NCI-H226 (cell line): ENCODE measurements at places on chromosomes 2 and 18.

DNA sequence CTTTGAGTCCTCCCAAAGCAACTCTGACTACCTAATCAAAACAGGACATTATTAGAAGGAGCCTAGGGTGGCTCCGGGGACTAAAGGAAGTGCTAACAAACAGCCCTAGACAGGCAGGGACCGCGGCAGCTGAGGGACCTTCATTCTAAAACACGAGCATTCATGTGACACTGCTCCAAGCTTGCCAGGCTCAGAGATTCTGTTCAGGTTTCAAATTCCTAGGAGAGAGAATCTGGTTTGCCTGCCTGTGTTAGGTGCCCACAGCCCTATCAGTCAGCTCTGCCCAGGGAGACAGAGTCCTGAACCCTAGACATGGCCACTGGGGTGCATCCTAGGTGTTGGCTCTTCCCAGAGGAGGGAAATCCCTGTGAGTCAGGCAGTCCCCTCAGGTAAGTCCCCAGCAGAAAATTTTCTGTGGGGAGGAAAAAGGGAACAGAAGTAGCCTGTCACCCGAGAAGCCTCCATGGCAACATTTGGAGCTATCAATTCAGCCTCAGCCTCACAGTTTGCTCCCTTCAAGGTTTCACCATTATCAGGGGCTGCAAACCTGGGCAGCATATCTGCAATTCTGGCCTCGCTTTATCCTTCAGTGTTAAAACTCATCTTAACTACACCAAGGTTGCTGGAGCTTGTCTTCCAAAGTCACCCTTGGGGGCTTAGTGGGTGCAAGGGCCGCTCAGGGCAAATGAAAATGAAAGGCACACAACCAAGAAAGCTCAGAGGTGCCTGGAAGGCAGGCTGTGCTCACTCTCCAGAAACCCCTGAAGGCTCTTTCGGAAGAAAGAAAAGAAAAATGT lies 28.6 kb downstream of the PCBP1 start:
- no peak for DNase-seq

DNA sequence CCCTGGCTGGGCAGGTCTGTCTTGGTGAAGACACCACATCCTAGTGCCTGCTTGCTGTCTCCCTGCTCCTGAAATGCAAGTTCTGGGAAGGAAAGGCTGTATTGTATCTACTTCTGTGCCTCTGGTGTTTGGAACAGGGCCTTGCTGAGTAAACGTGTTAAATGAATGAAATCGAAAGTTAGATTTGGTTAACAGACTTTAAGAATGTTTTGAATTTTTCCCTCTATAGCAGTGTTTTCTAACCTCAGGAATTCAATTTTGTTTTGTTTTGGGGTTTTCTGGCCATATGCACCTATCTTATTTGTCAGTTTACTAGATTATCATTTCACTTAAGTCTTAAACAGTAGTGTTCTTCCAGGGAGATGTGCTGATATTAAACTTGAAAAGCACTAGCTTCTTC lies 20.7 kb downstream of the FARP2 start:
- no peak for DNase-seq

- DNase-seq = no peak
These were observed 401.1 kb upstream of the LRATD1 start for GRCh38 chr2:14231391-14231898.

- no peak for DNase-seq
These were observed 45.3 kb upstream of the PDK1 start for GRCh38 chr2:172510548-172510947.
